ENCODE measurements at places on chromosomes 1 and 21.

GRCh38 chr1:204756811-204757210, 71.3 kb upstream of the LRRN2 start:
- H3K4me3 ChIP-seq = no peak overlapping the region
- no peak for DNase-seq
- H3K27me3 ChIP-seq = peaks cover 12% of the 10 kb centered on the region
- no peak overlapping the region for H3K27ac ChIP-seq

GRCh38 chr1:171158551-171158950, 26.5 kb upstream of the FMO2 start:
- peaks cover 2% of the 10 kb centered on the region for H3K27me3 ChIP-seq
- no peaks in the 10 kb centered on the region for H3K4me1 ChIP-seq
- no peak overlapping the region for H3K4me3 ChIP-seq
- no peak for DNase-seq

DNA sequence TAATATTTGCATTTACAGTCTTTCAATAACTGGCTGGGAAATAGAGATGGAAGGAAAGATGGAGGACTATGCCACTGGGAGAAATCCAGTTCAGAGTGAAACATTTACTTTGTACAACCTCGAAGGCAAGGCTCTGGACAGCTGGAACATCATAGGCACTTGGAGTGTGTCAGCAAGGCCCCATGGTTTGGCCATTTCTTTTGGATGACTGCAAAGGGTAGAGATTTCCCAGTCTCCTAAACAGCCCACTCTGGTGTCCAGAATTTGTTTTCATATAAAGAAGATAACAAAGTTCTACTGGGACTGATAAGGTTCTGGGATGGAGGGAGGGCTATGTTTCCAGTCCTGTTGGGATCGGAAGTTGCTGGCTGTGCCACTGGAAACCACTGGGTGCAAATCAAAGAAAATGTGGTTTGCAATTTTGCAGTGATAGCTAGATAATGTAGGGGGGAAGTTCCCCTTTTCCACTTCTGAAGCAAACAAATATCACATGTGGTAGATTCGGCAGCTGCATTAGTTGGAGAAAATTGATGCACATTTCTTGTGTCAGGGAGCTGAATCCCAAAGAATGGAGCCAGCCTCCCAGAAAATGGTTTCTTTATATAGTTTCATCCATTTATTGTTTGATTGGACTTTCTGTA, 16.2 kb downstream of the KCND3 start:
- peaks cover 41% of the 10 kb centered on the region for H3K27me3 ChIP-seq
- H3K4me3 ChIP-seq = no peak overlapping the region
- no peak for DNase-seq
- H3K36me3 ChIP-seq = no peaks in the 10 kb centered on the region

DNA sequence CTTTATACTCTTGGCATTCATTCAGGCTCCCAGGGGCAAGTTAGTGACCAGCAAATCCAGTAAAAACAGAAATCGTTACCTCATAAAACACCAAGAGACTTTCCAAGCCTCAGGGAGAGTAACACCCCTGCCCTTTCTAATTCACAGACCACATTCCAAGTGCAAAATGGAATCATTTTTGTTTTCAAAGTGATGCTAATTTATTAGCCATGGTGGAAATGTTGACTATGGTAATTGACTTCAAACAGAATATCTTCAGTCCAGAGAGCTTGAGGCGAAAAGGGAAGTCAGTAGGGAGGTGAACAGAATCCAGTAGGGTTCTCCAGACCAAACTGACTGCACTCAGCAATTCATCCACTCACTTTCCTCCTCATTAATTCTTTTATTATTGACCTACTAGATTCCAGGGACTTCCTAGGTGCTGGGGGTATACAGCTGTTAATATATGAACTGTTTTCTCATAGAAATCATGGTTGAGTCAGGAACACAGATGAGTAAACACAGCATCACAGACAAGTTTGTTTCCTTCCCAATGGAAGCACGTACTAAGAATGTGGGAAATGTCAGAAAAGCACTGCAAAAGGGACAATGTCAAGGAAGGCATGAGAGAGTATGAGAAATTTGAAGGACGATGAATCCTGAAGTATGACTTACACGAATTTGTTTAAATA, 388.5 kb upstream of the C1orf87 start:
- H3K4me1 ChIP-seq = no peaks in the 10 kb centered on the region
- H3K27me3 ChIP-seq = no peaks in the 10 kb centered on the region

DNA sequence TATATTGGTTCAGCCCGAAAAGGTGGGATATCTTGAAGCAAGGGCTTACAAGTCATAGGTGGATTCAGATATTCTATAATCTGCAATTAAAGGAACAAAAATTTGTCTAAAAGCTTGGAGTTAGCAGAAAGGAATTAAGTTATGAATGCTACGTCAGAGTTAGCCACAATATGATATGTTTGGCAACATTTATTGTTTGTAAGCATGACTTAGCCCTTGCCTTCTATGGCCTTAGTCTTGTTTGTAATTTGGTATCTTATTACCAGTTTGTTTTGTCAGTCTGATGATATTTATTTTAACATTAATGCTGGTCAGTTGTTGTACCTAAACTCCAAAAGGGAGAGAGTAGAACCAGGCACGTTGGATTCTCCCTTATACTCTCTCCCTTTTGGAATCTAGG, 43.1 kb upstream of the SUCO start:
- no peak overlapping the region for H3K4me3 ChIP-seq
- peaks cover 32% of the 10 kb centered on the region for H3K27me3 ChIP-seq
- no peak overlapping the region for H3K27ac ChIP-seq

GRCh38 chr1:69657971-69658370, 90.2 kb downstream of the LRRC7 start:
- H3K36me3 ChIP-seq = no peaks in the 10 kb centered on the region
- no peak overlapping the region for H3K4me3 ChIP-seq
- no peak overlapping the region for H3K27ac ChIP-seq
- H3K4me1 ChIP-seq = peaks cover 9% of the 10 kb centered on the region

- no peak for DNase-seq
- peaks cover 9% of the 10 kb centered on the region for H3K27me3 ChIP-seq
- no peak overlapping the region for H3K4me3 ChIP-seq
- H3K27ac ChIP-seq = no peak overlapping the region
These were observed 78.8 kb downstream of the SPSB1 start for GRCh38 chr1:9371391-9371935.

DNA sequence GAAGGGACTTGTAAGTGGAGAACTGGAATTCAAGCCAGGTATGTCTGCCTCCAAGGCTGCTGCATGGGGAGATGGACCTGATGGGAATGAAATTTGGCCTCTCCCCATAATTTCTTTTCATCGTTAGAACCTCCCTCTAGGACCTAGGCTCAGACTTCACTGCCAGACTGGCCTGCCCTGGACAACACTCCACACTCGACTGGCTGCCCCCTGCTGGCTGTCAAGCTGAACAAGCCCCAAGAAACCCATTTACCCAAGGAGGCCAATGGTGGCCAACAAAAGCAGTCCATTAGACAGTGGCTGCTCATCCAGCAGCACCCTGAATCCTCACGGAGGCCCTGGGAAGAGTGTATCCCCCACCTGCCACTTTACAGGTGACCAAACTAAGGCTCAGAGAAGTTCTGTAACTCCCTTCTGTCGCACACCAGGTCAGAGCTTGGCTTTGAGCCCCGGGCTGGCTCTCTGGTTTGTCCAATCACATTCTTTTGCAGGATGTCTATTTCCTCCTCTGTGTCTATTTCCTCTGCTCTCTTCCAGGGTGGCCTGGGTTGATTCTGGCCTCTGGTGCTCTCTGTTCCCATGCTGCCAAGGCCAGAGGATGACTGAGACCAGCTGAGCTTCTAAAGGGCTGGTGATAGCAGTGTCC, 3.8 kb downstream of the RNF186 start:
- H3K4me3 ChIP-seq = no peak overlapping the region
- H3K4me1 ChIP-seq = no peaks in the 10 kb centered on the region
- H3K36me3 ChIP-seq = no peaks in the 10 kb centered on the region
- H3K27me3 ChIP-seq = no peaks in the 10 kb centered on the region

DNA sequence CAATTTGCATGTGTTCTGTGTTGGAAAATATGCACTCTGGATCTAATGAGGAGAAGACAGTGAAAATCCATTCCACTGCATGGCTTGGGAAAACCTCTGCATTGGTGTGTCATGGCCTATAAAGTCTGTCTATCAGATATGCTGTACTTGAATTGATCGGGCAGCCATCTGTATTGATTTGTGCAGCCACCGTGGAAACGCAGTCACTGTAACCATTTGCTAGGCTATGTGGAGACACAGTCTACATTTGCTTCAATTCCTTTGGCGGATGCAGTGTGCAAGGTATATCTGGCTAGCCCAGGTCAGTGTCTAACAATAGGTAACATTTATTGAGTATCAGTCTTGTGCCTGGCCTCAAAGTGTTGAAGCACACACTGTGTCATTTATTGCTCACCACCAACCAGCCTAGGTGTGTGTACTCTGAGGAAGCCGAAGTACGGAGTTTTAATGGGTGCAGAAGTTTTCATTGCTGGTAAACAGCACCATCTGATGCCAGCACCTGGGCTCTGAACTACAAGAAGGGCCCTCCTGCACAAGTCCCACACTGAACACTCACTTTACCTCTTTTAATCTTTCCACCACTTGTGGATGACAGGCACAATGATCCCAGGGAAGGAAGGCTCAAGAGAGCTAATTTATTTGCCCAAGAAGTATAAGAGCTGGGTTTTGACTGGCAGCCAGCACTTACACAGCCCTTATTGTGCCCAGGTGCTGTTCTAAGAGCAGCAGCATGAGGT, 83.4 kb downstream of the DAB1 start:
- no peak for DNase-seq
- H3K4me3 ChIP-seq = no peak overlapping the region
- no peaks in the 10 kb centered on the region for H3K27me3 ChIP-seq
- no peaks in the 10 kb centered on the region for H3K4me1 ChIP-seq
- no peaks in the 10 kb centered on the region for H3K36me3 ChIP-seq
- H3K27ac ChIP-seq = no peak overlapping the region

DNA sequence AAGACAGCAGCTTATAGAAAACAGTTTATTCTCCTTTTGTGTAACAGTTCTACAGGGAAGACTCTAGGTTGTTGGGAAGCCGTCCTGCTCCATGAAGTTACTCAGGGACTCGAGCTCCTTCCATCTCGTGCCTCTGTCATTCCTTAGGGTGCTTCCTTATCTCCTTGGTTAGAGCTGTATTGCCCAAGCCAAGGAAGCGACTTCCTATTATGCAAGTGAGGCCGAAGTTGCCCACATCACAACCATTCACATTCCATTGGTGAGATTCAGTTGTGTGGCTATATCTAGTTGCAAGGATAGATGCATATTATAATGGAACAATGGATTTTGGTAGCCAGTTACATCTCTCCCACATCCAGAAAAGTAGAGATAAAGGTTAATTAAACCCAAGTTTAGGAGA, 9.0 kb downstream of the GSTM5 start:
- no peak overlapping the region for H3K27ac ChIP-seq
- H3K36me3 ChIP-seq = no peaks in the 10 kb centered on the region
- no peak for DNase-seq

DNA sequence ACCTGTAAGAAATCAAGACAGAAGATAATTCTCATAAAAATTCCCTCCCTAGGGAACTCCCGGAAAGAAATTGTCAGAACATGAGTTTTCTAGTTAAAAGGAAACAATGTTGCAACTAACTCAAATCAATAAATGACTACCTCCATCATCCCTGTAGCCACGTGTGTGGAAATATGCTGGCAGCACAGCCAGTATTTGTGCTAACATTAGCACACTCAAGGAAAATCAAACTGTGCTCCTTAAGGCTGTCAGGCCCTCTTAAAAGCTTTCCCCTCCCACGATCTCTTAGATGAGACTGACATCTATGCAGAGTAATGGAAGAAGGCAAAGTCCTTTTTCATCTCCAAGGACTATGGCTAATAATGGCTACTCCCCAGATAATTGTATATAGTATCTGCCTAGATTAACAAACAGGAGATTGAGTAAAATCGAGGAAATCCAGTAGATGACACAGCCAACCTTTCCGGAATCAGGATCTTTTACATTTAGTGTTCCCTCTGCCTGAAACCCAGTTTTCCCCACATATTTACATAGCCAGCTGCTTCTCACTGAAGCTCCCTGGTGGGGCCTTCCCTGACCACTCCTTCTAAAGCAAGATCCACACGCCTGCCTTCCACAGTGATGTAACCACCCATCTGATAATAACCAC, 50.9 kb upstream of the NR5A2 start:
- no peak for DNase-seq
- no peaks in the 10 kb centered on the region for H3K36me3 ChIP-seq
- H3K27me3 ChIP-seq = peaks cover 18% of the 10 kb centered on the region

DNA sequence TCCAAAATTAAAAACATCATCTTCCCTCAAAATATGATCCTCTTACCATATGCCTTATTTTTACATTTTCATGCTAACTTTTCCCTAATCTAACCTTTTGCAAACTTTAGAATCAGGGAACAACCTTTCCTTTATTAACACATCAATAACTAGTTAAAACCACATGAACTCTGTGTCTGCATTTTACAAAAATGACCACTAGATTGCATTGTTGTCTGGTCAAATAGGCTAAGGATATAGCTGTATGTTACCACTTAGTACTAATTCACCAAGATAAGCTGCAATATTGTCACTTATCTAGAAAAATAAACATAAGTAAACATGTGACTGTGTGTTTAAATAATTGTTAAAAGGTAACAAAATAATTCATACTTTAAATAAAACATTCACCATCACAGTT, 82.3 kb downstream of the DENND1B start:
- no peak for DNase-seq
- H3K27ac ChIP-seq = no peak overlapping the region
- H3K4me1 ChIP-seq = no peaks in the 10 kb centered on the region
- H3K4me3 ChIP-seq = no peak overlapping the region
- peaks cover 27% of the 10 kb centered on the region for H3K36me3 ChIP-seq
- no peaks in the 10 kb centered on the region for H3K27me3 ChIP-seq

- DNase-seq = no peak
- H3K27me3 ChIP-seq = no peaks in the 10 kb centered on the region
- no peak overlapping the region for H3K27ac ChIP-seq
- H3K4me1 ChIP-seq = no peaks in the 10 kb centered on the region
These were observed 142.3 kb upstream of the CHRM3 start for GRCh38 chr1:239244084-239244483.
